AG20443 (cell line): ENCODE measurements at places on chromosomes 5 and 9.
A peak's percentile ranks its signal among the peaks of the same experiment; 100 is the strongest.

- DNase-seq = no peak
These were observed 393.3 kb downstream of the DMRT2 start for GRCh38 chr9:1443450-1443849.

GRCh38 chr9:85742597-85742936 is 813 bp upstream of the AGTPBP1 start:
- DNase-seq = peak; percentile 14

DNA sequence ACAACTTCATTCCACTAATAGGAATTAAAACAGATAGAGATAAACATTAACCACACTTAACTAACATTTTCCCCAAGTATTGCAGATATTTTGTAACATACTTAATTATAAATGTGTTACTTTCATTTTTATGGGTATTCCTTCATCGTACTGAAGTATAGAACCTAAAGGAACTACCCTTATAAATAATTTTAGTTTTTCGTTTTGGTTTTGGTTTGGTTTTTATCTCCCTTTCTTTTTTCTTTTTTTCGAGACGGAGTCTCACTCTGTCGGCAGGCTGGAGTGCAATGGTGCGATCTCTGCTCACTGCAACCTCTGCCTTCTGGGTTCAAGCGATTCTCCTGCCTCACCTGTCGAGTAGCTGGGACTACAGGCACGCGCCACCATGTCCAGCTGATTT is 60.1 kb upstream of the LMNB1 start:
- no peak for DNase-seq

GRCh38 chr5:79416499-79416898 is 97.4 kb downstream of the HOMER1 start:
- peak; percentile 44 for DNase-seq
